Activated CD4-positive, alpha-beta T cell treated with anti-CD3 and anti-CD28 coated beads, Interleukin-2, amount 50 U/mL, for 24 hours (primary cell): ENCODE measurements at places on chromosomes 3 and 15.

- no peak for DNase-seq
Measured at GRCh38 chr15:101276501-101277037, 716 bp downstream of the SELENOS start.

DNA sequence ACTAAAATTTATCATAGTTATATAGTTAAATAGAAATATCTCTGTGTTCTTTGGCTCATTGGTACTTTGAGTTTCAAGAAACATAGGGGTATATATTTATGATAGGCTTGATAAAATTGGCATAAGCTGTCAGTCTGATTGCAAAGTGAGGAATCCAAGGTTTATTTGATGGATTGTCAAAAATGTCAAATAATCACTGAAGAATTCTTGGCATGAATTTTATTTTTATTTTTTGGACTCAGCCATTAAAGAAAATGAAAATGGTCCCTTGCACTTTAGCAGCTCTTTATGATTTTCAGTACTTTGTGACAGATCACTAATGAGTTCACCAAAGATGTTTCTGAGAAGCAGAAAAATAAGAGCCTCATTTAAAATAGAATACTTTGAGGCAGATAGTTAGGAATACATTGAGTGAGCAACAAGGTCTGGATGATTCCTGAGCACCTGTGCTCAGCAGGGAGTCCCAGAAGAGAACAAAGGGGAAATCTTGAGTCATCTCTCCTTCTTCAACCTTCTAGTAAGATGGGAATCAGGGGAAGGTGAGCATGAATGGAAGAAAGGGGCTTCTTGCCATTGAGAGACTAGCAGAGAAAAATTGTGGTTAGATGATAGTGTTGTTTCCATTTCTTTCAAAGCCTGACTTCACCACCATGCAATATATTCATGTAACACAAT, 85.3 kb upstream of the VEPH1 start:
- DNase-seq, result no peak

DNA sequence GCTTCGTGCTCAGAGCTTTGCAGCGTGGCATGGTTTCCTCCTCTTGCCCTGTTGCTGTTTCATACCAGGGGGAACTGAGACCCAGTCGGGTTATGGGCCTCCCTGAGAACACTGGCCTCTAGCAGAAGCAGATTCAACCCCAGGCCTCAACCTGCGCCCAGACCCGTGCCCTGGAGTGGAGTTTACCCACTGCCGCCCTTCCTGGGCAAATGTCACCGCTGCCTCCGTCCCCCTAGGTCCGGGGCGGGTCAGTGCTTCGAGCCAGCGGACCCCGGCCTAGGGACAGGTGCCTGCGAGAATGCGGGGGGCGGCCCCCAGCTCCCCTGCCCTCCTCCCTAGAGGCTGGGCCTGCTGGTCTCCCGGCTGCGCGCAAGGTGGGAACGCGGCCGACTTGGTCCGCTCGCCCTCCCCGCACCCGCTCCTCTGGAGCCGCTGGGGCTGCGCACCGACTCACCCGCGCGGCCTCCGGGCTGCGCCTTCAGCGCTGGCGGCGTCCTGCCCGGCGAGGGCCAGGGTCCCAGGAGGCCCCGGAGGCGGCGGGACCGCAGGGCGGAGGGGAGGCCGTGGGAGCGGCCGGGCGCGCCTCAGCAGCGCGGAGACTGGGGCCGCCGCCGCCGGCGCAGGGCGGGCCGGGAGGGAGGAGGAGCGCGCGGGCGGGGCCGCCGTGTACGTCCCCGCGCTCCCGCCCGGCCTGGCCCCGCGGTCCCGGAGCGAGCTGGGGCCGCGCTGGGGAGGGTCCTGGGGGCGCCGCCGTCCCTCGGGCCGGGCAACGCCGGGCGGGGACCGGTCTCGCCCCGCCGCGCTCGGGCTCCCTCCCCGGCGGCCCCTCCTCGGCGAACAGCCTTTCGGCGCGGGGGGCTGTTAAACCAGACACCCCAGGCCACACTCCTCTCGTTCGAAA, at the start of gene PIGZ:
PIGZ (minus strand) TSS at position 601 of the 901 bp plus-strand sequence. CDS start 16,802 bp downstream, outside the sequence.
- DNase-seq, result no peak

DNA sequence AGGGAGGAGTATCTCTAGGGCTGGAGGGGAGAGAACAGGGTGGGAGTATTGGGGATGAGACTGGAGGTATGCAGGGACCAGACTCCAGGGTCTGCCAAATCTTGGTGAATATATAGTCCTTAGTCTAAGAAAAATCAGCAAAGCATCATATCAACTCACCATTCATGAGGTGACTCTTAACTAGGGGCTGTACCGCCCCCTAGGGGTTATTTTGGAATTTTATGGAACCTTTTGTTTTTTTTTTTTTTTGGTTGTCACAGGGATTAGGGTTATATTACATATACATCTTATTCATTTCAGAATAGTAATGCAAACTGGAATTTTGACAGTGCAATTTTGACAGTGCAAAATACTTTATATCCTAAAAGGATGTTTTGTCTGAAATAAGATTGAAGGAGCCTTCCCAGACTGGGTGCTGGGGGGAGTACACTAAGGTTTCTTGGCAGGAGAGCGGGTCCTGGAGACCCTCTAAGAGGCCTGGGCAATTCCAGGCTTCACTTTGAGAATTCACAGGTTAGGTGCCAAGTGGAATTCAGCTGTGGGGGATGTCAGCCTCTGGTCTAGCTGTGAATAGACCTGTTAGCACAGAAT, 7.5 kb downstream of the CMTM7 start:
- peak; percentile 43 for DNase-seq

DNA sequence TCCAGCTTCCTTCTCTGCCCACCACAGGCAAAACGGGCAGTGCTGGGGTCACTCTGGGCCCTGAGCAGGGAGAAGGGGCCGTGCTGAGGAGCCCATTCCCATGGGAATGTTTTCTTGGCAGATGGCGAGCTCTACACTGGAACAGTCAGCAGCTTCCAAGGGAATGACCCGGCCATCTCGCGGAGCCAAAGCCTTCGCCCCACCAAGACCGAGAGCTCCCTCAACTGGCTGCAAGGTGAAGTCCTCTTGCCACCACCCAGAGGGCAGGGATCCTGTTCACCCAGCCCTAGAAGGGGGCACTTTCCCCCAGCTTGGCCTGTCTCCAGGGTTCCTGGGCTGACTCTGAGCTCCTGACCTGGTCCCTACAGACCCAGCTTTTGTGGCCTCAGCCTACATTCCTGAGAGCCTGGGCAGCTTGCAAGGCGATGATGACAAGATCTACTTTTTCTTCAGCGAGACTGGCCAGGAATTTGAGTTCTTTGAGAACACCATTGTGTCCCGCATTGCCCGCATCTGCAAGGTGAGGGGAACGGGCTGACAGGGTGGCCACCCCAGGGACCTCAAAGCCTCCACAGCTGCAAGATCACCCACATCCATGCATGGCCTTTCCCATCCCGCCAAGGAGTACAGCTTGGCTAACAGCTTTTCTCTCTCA, 12.4 kb downstream of the CIB1 start:
- no peak for DNase-seq

DNA sequence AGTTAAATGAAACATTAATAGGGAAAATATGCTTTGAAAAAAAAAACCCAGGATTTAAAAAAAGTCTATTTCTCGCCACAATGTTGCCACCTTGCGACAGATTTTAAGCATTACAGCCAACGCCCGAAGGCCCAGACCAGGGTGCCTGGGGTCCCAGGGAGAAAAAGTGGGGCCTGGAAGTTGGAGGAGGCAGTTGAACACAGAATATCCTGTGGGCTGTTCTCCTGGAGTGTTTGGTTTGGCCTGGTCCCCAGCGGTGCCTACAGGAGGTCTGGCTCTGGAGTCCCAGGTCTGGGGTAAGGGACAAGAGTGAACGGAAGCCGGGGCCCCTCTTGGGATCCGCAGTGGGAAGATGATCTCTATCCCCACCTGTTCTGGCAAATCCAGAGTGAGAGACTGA, 3.4 kb downstream of the RNU6-1 start:
- DNase-seq, result no peak

DNA sequence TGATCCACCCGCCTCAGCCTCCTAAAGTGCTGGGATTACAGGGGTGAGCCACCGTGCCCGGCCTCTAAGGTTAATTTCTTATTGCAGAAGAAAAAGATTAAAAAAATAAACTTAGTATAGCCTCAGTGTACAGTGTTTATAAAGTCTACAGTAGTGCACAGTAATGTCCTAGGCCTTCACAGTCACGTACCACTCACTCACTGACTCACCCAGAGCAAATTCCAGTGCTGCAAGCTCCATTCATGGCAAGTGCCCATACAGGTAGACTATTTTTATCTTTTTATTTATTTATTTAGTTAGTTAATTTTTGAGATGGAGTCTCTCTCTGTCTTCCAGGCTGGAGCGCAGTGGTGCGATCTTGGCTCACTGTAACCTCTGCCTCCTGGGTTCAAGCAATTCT, 3.2 kb upstream of the FLNB start:
- no peak for DNase-seq

DNA sequence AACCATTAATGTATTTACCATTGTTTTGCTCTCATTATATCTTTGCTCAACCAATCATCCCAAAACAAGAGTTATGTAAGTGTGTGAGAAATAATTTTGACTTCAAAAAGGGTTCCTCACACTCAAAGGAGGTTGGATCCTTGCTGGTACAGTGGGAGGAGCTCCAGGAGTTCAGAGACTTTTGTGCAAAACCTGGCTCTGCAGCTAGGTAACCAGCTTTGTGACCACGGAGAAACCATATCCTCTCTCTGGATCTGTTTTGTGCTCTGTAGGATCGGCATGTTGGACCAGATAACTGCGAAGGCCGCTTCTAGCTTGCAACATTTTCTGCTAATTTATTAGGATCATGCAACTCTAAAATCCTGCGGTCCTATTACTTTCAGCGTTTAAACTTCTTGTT, 128.6 kb upstream of the LIPC start:
- no peak for DNase-seq

GRCh38 chr3:108420926-108421325, 89.5 kb downstream of the MYH15 start:
- no peak for DNase-seq

GRCh38 chr3:152159328-152159727, 109.4 kb upstream of the MBNL1 start:
- DNase-seq, result no peak

DNA sequence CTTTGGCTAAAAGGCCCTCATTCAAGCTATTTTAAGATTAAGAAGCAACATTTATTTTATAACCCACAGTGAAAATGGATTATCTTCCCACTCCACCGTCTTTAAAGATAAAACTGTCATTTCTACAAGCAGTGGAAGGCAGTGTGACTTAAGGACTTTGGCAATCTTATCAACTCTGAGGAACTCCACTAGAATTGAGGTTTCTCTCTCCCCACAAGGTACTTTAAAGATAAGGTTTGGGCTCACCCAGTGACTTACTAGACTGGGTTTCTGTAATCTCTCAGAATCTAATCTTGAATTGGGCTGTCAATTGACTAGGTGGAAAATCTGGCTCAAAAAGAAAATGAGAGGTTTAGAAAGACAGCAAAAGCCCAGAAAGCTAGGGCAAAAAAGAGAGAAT, 21.7 kb downstream of the ZNF385D start:
- no peak for DNase-seq

DNA sequence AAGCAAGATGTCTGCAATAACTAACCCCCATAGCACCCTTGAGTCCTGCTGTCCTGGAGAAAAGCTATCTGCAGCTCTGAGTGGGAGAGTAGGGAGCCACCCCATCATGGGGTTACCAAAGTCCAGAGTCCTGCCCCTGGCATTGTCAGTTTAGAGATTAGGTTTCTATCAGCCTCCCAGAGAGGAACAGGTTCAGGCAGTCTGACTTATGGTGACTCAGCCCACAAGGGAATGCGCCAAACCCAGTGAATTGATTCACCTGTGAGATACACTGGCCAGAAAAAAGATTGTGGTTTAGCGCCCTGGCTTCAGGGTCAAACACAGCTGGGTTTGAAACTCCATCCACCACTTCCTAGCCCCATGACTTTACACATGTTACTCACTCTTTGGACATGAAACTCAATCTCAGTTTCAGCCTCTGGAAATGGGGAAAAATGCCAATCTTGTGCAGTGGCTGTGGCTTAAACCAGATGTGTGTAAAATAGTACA, 263.6 kb upstream of the HES1 start:
- no peak for DNase-seq

GRCh38 chr15:51223771-51224229, 114.6 kb downstream of the CYP19A1 start:
- no peak for DNase-seq

DNA sequence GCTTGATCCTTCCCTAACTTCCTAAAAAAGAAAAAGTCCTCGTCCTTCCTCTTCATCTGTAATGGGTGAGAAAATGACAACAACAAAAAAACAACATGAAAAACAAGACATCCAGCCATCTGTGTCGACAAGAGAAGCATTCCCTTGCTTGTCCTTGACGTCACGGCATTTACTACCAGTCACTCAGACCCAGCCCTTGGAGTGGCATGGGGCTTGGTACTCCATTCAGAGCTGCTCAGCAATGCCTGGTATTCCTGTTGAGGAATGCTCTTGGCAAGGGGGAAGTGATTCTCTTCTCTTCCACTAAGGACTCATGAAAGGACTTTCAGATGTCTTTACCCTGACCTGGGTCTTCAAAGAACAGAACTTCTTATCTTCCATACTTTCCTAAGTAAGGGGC, 339.7 kb upstream of the RASGRP1 start:
- DNase-seq, result no peak

DNA sequence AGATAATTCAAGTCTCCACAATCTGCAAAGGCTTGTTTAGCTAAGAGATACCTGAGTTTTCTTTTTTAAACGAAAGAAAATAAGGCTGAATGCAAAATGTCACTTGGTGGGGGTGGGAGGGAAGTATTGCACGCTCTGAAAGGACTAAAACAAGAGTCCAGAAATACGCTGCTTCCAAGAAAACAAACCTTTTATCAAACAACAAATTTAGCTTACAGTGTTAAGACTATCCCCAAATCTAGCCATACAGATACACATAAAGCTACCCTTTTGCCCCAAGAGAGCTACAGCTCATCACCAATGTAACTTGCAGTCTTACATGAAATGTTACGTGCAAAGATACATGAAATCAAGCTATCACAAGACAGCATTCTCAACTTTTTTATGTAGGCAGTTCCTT, 522.5 kb downstream of the FOXP1 start:
- no peak for DNase-seq

- no peak for DNase-seq
Measured at GRCh38 chr3:147246906-147247305, 159.4 kb downstream of the ZIC4 start.

DNA sequence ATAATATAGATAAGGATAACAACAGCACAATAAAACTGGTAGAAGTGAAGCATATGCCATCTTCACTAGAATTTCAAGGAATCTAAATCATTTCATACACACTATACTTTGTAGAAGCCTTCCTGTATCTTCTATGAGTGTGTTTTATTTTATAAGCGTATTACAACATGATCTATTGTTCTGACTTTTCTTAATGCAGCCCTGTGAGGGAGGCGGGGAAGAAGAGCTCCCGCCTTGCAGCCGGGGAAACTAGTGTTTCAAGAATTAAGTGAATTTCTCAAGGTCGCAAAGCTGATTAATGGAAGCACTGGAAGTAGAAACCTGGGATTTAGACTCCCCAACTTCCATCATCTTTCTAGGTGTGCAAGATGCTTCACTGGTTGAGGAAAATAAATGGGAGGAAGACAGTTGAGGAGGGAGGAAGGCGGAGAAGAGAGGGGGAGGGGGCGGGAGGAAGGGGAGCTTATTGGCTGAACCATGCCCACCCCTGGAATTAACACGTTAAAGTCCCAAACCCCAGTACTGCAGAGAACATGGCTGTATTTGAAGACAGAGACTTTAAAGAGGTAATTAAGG, 32.9 kb downstream of the VGLL4 start:
- no peak for DNase-seq

GRCh38 chr15:37981775-37982174, 47.3 kb downstream of the TMCO5A start:
- DNase-seq, result no peak

- no peak for DNase-seq
Measured at GRCh38 chr3:43353923-43354670, 67.8 kb downstream of the SNRK start.
